ENCODE measurements at places on chromosomes 4 and X.
A peak's percentile ranks its signal among the peaks of the same experiment; 100 is the strongest.

DNA sequence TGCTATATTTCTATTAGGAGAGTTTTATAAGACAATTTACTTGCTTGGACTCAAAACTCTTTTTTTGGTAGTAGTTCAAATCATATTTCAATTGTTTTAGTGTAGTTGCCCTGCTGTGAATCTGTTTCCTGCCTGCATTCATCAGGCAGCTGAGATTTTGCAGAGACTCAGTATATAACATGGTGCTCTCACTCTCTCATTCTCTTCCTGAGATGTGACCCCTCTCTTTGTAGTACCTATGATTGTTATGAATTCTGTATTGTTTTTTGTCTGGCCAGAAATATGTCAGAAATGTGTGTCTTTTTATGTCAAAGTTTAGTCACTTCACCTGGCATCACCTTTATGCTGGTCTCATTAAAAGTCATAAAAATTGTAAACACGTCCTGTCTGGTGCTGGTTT is 374.0 kb downstream of the RAPGEF2 start:
- no peak for DNase-seq

GRCh38 chr4:80446248-80446647 is 110.7 kb downstream of the CFAP299 start:
- DNase-seq = no peak

DNA sequence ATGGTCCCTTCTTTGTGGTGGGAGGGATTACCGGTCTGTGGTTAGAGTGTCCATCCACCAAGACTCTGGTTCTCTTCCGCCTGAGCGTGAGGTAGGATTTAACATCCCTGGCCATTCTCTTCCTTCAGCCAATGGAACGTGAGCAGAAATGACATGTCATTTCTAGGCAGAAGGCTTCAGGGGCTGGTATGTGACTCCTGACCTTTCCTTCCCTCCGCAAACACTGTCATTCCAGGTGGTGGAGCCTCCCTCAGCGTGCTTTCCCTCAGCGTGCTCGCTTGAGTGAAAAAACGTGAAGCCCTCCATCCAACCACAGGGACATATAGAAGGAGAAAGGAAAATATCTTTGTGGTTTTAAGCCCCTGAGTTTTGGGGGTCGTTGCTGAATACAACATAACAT is 34.0 kb upstream of the SLC10A4 start:
- no peak for DNase-seq

DNA sequence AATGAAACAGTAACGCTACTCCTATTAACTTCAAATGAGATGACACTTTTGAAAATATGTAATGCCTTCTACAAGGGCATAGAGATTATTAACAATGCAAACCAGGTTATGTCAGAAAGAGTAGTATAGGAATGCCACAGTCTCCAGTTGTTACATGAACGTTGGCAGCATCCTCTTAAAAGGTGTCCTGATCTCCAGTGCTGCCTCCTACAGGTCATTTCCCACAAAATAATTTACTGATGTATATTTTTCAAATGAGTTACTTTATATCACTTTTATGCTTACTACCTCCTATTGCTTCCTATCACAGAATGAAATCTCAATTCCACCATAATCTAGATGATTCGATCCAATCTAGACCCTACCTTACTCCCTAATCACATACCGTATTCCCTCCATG is 195.2 kb upstream of the EPHA5 start:
- no peak for DNase-seq

DNA sequence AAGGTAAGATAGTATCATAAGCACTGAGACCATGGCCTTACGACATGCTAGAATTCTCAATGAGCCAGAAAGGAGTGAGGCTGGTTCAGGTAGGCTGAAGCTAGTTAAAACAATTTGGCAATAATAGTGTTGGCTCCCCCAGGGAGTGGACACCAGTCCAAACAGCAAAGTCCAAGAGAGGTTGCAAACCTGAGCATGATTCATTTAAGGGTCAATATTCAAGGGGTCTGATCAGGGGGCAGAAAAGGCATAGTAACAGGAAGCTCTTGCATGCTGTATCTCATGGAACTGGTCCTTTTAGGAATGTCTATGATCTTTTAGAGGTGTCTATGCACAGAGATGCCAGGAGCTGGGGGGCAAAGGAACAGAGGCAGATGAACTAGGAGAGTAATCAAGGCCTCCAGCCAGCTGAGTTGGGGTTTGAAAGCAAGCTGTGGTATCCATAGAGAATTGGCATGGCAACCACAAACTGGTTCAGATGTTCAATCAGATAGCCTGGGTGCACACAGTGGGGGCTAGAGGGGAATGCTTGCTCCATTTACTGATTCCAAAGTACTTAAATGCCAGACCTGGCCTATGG is 5.1 kb downstream of the GJB1 start:
- no peak for DNase-seq

DNA sequence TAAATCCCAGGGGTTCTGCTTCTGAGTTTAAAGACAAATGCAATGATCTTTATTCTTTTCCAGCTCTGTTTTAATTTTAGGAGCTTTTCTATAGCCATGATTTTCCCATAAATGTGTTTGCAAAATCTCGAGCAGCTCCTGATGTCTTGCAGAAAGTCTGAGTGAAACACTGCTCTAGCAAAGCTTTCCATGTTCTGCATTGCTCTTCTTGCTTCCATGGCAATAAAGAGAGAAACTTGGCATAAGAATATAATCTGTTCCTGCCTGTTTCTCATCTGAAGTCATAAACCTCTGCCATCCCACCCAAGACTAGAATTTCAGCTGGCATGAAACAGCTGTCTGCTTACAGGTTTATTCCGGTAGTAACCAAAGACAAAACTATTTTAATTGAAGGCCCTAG is 254.5 kb downstream of the SPRY1 start:
- DNase-seq = peak; percentile 37

- no peak for DNase-seq
Measured at GRCh38 chr4:147950841-147951240, 219.0 kb downstream of the ARHGAP10 start.

DNA sequence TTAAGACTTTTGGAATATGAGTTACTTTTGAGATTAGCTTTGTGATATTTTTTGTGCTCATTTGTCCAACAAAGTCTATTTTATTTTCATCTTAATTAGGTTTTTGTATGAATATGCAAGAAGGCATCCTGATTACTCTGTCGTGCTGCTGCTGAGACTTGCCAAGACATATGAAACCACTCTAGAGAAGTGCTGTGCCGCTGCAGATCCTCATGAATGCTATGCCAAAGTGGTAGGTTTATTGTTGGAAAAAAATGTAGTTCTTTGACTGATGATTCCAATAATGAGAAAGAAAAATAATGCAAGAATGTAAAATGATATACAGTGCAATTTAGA is 10.8 kb downstream of the ALB start:
- no peak for DNase-seq
